ENCODE measurements at places on chromosomes 5 and 9.

- no peak for DNase-seq
These were observed 212.6 kb downstream of the ARHGAP26 start for GRCh38 chr5:142982821-142983200.

GRCh38 chr5:26847041-26847736 lies 191.2 kb downstream of the CDH9 start:
- DNase-seq: no peak

GRCh38 chr9:91001146-91001611 lies 199.6 kb downstream of the SYK start:
- DNase-seq: no peak

DNA sequence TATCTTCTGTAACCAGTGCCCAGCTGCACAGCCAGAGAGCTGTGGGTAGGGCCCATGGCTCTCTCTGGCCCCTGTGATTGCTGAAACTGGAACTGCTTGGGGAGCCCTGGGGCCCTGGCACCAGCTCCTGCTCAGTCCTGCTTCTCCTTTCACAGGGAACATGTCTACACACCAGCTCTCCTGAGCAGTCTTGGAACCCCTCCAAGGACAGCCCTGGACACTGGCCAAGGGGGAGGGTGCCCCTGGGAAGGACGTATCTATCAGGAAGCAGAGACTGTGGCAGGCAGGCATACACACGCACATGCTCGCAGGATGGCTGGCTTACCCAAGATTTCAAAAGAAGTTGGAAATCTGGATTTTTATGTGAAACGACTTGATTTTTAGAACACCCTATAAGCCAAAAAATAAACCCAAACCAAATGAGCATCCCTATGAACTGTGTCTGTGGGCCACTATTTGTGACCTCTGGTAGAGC lies 8.8 kb upstream of the TRAF1 start:
- DNase-seq: no peak
